Hepatocyte (in vitro differentiated cells): ENCODE measurements at places on chromosomes 5 and 9. TPM values are rescaled to one million over a fixed set of nuclear protein-coding genes. Genes with fewer than 3 reads are reported as not detected.
A peak's percentile ranks its signal among the peaks of the same experiment; 100 is the strongest.

DNA sequence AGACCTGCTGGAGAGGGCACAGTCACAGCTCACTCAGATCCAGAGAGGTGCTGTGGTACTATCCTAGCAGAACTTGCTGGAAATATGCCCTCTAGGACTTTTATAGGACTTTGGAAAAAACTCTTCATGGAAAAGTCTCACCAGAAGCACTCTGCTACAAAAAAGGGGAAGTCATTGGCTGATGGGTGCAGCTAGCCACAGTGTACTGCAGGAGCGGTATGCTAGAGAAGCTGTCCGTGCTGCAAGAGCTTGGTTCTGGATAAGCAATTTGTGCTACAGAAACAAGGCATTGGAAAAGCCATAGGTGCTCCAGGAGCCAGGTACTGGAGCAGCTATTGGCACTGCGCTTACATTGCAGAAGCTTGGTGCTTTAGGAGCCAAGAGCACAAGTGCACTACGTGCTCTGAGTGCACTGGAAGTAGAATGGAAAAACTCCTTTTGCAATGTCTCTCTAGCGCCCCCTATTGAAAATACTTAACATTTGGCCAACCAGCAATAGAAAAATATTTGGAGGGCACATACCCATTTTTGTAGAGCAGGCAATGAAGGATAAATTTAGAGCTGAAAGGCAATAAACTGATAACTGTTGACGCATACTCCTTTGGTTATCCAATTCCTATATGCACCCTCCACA, 83.4 kb downstream of the MEGF10 start:
- no peak for DNase-seq

GRCh38 chr9:15641291-15641690, 88.4 kb downstream of the CCDC171 start:
- DNase-seq = no peak

GRCh38 chr5:120362426-120362825, 101.7 kb upstream of the PRR16 start:
- no peak for DNase-seq

DNA sequence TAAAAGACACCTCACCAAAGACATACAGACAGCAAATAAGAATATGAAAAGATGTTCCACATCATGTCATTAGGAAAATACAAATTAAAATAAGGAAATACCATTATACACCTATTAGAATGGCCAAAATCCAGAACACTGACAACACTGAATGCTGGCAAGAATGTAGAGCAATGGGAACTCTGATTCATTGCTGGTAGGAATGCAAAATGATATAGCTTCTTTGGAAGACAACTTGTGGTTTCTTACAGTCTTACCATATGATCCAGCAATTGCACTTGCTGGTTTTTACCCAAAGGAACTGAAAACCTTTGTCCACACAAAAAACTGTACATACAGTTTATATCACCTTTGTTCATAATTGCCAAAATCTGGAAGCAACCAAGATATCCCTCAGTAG, 6.5 kb downstream of the TMEM161B start:
- DNase-seq = no peak

DNA sequence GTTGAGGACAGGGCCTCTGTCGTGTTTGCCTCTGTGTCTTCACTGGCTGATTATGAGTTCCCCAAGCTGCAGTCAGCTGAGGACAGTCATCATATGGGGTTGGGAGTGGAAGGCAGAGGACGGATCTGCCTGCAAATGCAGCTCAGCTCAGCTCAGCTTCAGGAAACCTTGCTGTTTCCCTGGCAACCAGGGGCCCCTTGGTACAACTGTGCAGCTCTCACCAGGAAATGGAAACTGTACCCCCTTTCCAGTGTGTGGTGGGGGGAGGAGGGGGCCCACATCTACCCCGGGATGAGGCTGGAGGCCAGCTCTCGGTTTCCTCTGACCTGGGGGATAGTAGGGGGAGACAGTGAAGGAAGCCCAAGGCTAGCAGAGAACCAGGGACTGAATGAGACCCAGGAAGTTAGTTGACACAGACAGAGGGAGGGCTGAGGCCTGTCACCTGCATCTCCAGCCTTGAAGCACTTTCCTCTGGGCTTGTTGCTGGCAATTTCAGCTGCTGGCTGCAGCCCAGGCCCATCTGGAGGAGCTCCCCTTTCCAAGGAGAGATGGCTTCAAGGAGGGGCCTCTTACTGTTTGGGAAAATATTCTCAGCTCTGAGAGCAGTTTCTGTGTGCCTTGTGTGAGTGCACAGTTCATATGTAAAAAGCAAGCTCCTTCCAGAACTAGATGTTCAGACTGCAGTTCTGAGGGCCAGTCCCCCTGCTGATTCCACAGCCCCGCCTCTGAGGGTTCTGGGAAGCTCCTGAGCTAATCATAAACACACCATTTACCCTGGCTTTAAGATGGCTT, 6.9 kb downstream of the ANXA6 start:
- DNase-seq = peak; percentile 83

DNA sequence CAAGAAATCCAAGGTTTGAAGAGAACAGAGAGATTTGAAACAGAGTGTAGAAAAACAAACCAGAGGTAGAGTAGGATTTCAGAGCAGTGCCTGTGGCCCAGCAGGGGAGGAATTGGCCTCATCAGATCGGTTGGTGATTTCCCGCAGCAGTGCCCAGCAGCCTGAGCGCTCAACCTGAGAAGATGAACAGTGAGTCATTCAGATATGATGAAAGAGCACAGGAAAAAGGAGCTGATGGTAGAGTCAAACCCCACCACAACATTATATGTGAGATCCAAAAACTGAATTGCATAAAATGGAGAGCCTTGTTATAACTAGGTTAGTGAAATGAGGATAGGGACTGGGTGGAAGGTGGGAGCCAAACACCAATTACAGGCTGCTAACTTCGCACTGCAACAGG, 248.9 kb downstream of the PIK3R1 start:
- DNase-seq = no peak

DNA sequence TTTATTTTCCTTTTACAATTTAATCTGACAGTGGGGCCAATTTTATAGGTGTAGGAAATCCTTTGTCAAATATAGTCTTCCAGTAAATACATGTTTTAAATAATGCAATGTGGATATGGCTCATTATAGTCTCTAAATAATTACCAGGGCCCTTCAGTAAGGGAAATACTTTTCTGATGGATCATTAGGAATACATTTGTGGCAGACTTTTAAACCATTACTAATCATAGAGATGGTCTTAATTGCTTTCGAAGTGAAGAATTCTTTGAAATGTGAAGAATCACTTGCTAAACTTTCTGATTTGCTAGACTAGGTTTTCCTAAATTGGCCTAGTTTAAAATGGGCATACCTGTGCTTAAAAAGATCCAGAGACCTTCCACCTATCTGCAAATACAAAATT, 105.6 kb upstream of the ELL2 start:
- no peak for DNase-seq

GRCh38 chr9:35262064-35262463, 100.3 kb downstream of the UNC13B start:
- DNase-seq = no peak

DNA sequence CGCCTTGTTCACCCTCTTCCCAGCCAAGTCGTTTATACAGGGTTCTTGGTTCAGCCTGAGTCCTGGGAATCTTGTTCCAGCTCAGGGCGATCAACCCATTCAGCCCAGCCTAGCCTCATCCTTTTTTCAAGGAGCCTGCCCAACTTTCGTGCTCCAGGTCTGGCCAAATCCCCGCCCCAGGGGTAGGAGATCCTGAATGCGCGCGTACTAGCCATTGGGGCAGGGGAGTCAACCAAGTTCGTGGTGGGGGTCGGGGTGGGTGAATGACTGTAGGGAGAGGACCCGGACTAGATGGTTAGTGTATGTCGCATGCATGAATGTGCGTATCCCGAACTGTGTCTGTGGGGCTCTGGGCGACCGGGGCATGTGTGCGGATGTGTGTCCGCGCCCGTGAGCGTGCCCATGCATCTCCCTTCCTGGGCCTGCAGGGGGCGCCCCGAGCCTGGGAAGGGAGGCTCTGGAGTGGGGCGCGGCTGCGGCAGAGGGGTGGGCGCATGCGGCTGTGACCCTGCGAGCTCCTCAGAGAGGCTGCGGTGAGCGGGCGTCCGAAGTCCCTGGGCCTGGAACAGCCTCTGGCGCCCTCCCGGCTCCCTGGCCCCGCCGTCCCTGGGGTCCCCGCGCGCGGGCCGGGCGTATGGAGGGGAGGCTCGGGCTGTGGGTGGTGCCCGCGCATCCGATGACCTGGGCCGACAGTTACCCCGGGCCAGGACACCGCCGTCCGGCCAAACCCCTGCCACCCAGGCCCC, 8.7 kb downstream of the CCL21 start:
- peak; percentile 85 for DNase-seq

- peak; percentile 59 for DNase-seq
Measured at GRCh38 chr5:134227259-134227658, 1.4 kb upstream of the PPP2CA start.

DNA sequence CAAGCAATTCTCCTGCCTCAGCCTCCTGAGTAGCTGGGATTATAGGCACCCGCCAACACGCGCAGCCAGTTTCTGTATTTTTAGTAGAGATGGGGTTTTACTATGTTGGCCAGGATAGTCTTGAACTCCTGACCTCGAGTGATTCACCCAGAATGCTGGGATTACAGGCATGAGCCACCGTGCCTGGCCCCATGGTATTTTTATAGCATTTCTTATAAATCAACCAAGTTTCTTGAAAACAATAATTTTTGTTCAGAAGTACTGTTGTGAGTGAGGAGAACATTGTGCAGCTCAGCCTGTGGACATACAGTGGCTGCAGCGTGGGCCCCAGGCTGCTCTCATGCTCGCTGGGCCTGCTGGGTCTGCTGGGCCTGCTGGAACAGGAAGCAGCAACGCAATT, 45.3 kb downstream of the MAP1B start:
- no peak for DNase-seq

DNA sequence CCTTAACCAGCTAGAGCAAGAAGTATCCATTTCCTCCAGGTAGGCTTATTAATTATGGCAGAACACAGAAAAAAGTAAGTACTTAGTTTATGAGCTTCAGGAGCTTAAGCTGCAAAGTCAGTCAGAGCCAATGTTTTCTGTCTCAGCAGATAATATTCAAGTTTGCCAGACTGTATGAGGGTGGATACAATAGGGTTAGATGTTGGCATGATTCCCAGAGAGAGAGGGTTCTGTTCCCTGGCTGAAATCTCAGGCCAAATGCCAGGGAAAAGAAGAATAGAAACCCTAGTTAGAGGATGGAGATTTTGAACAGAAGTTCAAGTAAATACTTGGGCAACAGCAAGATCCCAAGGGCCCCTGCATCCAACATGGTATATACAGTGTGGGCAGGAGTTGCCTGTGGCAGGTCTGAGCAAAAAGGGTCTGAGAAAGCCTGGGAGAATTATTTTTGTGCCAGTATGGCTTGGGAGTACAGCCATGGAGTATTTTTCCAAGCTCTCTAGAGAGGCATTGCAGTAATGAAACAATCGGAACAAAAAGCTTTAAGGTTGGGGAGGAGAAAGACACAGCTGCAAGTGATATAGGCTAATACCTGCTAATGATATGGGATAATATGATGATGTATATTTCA, 31.0 kb upstream of the ISOC1 start:
- DNase-seq = peak; percentile 63

- no peak for DNase-seq
Measured at GRCh38 chr5:93622240-93622885, 39.3 kb downstream of the NR2F1 start.

GRCh38 chr9:120463765-120464164, 116.2 kb downstream of the CDK5RAP2 start:
- DNase-seq = no peak

- DNase-seq = no peak
Measured at GRCh38 chr5:43564289-43564850, 7.5 kb upstream of the PAIP1 start.

- DNase-seq = no peak
Measured at GRCh38 chr9:1708219-1708618, 306.9 kb upstream of the SMARCA2 start.

DNA sequence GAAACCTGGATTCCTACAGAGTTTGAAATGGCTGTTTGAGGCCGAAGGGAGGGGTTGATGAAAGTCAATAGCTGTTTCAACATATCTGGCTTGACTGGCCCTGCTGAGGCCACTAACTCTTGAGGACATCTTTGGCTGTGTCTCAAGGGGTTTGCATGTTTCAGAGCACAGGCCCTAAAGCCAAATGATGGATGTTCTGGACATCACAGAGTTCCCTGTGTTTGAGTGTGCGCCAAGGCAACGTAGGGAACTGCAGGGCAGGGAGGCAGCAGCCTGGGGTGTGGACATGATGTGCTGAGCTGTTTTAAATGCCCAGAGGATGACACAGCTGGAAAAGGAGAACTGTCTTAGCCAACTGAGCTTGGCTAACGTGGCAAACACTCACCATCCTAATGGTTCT, 89.6 kb downstream of the RAPGEF1 start:
- DNase-seq = no peak

GRCh38 chr5:173517648-173518047, 98.8 kb downstream of the BOD1 start:
- DNase-seq = no peak

GRCh38 chr5:21817668-21818369, 1035.3 kb downstream of the CDH12 start:
- no peak for DNase-seq

DNA sequence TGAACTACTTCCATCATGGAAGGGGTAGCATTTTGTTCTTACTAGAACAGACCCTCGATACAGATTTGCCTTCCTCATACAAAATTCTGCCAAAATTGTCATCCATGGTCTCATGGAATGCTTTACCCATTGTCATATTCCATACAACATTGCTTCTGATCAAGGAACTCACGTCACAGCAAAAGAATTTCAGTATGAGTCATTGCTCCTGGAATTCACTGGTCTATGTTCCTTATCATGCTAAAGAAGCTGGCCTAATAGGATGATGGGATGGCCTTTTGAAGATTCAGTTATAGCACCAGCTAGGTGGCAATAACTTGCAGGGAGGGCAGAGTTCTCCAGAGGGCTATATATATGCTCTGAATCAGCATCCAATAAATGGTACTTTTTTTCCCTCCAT, 18.2 kb upstream of the FNIP1 start:
- peak; percentile 55 for DNase-seq

- DNase-seq = no peak
Measured at GRCh38 chr9:99253134-99253533, 31.1 kb downstream of the SEC61B start.

GRCh38 chr5:124182133-124182532, 564.3 kb downstream of the ZNF608 start:
- no peak for DNase-seq

Gene CATSPER3
- 0.59 and 1.2 TPM in 2 replicates for polyA plus RNA-seq

Gene LCN1
- polyA plus RNA-seq = 0.63 TPM in 1 of 2 replicates, not detected in the other

Gene SNCB
- polyA plus RNA-seq = 0.57 TPM in 1 of 2 replicates, not detected in the other

Gene FOXD4L6
- polyA plus RNA-seq = not detected in 2 replicates

Gene ARL14EPL
- polyA plus RNA-seq = not detected in 2 replicates
